ENCODE measurements at places on chromosomes 2 and 18.

- DNase-seq: no peak
These were observed 25.9 kb upstream of the YES1 start for GRCh38 chr18:837922-838321.

- DNase-seq: peak; percentile 27
These were observed 662 bp downstream of the ACVR2A start for GRCh38 chr2:147845411-147845971.

DNA sequence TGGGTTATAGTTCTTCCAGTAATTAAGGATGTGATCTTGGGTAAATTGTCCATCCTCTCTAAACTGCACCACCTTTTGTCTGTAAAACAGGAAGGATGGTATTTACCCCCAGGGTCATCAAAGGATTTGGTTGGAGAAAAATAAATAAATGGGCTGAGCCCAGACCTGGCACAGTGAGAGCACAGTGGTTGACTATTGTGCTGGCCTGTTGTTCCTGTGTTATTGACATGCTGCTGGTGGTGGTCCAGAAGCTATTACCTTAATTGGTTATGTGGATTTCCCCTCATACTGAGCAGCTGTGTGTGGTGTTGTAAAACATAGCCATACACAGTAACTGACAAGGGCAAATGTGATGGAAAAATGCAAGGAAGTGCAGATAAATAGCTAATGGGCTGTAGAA lies 746 bp upstream of the IL37 start:
- no peak for DNase-seq

GRCh38 chr18:13211534-13211933 lies 7.0 kb upstream of the LDLRAD4 start:
- DNase-seq: no peak

GRCh38 chr18:998936-999335 lies 94.3 kb downstream of the ADCYAP1 start:
- DNase-seq: no peak

DNA sequence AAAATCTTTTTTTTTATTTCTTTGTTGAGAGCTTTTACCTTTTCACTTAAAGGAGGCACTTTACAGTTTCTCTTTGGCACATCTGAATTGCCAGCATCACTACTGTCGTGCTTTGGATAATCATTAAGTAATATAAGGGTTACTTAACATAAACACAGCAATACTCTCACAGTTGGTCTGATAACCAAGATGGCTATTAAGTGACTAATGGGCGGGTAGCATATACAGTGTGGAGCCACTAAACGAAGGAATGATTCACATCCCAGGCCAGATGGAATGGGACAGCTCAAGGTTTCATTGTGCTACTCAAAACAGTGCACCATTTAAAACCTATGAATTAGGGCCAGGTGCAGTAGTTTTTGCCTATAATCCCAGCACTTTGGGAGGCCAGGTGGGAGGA lies 28.1 kb downstream of the USP37 start:
- DNase-seq: no peak

- DNase-seq: no peak
These were observed 1.9 kb downstream of the CNGA3 start for GRCh38 chr2:98348066-98348561.

DNA sequence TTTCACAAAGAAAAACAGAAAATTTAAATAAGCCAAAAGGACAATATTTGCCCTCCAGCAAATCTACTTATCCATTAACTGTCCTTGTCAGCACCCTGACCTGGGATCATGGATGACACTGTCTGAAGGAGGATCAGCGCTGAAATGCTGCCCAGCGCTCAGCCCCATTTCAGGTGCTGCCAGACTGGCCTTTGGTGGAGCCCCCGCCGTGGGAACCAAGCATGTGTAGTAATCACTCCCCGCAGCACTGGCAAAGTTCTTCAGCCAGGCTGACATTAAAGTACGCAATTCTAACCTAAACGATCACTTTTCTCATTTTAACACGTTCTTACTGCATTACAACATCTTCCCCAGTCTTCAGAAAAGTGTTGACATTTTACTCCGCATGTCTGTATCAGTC lies 108.6 kb upstream of the GPC1 start:
- no peak for DNase-seq

DNA sequence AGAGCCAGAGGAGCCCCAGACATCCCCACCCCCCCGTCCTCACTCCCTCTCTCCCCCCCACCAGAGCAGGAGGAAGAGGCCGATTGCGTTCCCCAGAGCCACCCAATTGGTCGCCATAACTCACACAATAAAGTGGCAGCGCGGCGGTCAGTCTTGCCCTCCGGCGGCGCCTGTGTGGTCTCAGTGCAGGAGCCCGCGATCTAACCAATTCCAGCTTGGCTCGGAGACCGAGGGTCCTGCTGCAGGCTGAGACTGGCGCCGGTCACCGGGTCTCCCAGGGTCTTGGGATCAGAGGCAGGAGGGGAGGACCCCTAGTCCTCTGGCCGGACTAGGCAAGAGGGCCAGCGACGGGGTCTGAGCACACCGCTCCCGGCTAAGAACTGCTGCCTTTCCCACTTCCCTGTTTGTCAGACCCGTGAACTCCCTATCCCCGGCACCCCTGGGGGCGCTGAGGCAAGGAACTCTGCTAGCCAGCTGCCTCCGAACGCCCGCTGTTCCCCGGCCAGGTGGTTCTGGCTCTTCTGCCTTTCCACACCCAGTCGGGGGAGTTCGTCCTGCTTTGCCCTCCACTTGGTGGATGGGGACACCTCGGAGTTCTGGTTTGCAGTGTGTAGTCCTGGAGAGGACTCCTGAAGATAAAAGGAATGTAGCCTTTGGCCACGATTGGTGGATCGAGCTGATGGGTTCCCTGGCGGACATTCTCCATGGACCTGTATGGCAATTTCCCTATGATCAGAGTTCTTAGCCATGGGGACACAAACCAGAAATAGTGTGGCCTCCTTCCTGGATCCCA lies 1.0 kb upstream of the HOXD12 start:
- DNase-seq: no peak

DNA sequence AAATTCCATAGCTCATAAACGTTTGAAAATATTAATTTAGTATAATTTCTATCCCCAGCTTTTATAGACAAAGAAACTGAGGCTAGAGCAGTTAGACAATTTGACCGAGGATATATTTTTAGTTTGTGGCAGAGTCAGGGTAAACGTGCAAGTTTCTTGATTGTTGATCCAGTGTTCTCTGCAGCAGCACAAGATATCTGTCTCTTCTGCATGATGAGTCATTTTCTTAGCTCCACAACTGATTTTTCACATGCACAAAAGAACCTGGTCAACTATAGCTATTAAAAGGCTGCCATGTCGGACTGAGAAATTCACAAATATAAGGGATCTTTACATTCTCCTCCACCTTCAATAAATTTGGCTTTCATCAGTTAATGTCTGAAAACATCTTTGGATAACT lies 143.4 kb upstream of the CYP26B1 start:
- DNase-seq: no peak

GRCh38 chr18:58308463-58308862 lies 264.4 kb downstream of the NEDD4L start:
- DNase-seq: no peak

- no peak for DNase-seq
These were observed 23.2 kb upstream of the PLA2R1 start for GRCh38 chr2:160085662-160086061.

- DNase-seq: no peak
These were observed 99.2 kb downstream of the BCL2L11 start for GRCh38 chr2:111219734-111220505.

DNA sequence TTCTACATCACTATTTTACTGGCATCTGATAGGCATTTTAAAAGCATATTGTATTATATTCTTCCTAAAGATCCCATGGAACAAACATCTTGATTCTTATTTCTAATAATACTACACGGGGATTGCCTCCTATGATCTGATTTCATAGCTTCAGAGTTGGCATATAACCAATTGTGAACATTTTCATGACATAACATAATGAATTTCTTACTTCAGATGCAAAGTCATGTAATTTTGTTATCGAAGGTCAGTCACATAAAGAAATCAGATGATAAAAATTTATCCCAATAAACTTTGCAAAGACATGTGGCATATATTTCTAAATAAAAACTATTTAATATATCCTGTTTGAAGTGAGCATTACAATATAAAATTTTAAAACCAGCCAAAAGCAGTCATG lies 93.3 kb downstream of the COL5A2 start:
- no peak for DNase-seq

DNA sequence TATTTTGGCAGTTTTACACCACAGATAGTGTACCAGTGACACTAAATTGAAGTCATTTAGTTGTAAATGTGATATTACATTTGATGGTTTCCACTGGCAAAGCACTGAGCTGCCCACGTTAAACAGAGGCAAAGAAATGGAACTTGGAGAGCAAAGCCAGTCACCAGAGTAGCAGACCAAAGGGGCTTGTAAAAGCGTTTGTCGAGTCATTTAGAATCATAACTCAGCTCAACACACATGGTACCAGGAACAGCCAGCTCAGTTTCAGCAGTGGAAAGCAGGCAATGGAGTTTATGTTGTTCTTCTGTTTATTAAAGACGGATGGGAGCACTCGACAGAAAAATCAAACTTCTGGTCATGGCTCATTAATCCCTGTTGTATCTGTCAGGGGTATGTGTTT lies 91.2 kb downstream of the POU3F3 start:
- DNase-seq: no peak

- DNase-seq: no peak
These were observed 638.8 kb upstream of the VRK2 start for GRCh38 chr2:57407772-57408201.

DNA sequence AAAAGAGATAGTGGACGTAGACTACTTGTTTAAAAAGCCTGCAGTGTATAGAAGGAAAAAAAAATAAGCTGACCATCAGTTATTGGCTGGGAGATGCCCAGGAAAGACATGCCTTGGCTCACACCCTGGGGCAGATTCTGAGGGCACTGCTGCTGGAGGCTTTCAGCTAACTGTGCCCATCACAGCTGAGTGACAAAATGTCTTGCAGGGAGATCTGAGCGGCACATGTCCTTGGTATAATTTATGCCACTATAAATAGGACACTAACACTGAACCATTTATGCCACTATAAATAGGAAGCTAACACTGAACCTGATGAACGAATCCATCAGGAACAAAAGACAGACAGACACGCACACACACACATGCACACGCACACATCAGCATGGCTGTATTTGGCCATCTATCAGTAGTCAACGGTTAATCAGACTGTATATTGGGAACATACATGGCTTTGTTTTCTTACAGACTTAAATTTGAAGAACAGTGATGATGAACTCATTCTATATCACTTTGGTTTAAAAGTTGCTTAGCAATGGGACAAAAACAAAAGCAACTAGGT lies 68.2 kb upstream of the NOSTRIN start:
- DNase-seq: no peak

DNA sequence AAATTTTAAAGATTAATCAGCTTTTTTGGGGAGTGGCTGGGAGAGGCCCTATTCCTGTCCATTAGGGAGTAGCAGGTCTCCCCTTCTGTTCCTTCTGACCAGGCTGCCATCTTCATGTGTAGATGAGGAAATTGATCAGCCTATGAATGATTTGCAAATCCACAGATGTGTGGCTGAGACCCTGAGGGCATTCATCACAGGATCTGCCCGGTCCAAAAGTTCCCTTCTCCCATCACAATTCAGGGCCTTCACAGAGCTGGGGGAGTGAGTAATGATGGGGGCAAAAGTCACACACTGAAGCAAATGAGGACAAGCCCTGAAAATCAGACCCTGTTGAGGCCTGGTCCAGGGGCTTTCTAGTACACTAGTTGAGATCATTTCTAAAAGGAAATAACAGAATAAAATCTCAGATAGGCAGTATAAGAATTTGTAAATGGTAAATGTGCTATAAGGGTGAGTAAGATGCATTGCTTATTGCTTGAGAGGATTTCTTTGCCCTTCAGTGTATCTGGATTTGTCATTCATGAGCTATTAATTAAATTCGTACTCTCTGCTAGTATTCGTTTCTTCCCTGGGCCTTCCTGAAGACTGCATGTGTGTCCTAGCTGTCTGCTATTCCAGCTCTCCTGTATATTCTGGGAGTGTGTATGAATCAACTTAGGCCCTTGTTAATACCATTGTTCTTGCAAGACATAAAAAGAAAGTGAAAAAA lies 53.2 kb downstream of the SETBP1 start:
- no peak for DNase-seq

- no peak for DNase-seq
These were observed 393.1 kb upstream of the DCC start for GRCh38 chr18:51946946-51947345.

- DNase-seq: no peak
These were observed 91.1 kb upstream of the MAPK4 start for GRCh38 chr18:50468807-50469206.

GRCh38 chr18:67117804-67118203 lies 398.7 kb downstream of the DSEL start:
- DNase-seq: no peak

- no peak for DNase-seq
These were observed 155.4 kb upstream of the KYNU start for GRCh38 chr2:142722086-142722485.

DNA sequence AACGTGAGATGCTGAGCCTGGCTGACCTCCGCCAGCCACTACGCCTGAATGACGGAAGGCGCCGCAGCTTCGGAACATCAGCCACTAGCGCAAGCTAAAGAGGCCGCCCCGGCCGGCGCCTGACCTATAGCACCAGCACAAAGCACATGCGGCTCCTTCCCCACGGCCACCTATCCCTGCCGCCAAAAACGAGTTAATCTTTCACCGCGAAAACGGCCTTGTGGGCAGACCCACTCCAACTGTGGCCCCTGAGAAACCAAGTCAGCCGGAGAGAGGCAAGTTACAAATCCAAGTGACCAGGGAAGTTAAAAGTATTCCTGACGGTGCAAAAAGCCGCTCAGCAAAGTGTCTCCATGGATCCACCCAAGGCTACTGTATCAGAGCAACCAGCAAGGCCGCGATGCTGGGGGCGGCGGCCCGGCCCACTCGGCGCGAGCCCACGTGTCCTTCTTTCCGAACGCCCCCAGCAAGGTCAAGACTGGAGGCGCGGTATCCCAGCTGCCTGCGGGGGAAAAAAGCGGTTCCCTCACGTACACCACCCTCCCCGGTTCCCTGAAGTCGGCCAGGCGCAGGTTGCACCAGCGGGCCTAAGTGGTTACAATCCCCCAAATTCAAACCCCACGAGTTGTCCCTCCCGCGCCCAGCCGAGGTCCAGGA lies 575 bp downstream of the HSPD1 start:
- DNase-seq: peak; percentile 24

- no peak for DNase-seq
These were observed 6.2 kb downstream of the PARD3B start for GRCh38 chr2:204551512-204551863.

DNA sequence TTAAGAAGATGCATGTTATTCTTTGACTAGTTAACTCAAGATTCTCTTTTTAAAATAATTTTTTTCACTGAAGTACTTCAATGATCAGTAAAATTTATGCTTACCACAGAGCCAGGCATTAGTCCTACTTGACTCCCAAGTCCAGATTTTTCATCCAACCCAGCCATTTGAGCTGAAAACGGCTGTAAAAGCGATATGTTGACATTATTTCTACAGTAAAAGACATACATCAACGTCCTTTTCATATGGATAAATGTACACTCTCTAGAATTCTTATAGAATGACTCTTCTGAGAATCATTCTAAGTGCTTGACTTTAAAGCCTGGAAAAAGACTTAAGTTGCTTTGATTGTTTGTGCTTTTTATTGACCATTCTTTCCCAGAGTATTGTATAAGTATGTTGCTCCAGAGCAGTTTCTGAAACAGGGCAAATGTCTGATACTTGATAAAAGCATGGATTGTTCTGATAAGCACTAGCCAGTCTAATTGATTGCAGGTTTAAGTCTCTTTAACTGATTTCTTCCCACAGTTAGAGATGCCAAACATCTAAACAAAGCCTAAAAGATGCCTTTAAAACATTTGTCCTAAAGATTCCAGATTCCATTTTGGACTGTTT lies 90.9 kb downstream of the COL5A2 start:
- DNase-seq: no peak

Measured in activated effector memory CD4-positive, alpha-beta T cell treated with Interleukin-2 at 50 U/mL for 16 hours (primary cell).